ENCODE measurements at places on chromosomes 5 and 9.
A peak's percentile ranks its signal among the peaks of the same experiment; 100 is the strongest.

DNA sequence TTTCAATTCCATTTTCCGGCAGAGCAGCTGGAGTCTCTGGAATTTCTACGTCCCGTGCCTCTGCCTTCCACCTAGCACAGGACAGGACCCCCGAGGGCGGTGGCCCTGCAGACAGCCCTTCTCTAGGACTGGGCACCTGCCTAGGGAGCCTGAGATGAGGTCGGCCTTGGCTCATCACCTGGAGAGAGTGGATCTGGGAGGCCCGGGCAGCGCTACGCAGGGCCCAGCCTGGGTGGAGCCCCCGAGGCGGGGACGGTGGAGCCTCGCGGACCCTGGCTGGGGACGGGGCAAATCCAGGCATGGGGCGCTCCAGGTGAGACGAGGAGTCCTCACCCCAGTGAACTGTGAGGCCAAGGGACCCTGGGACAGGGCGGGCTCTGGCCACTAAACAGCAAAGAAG is 114.5 kb downstream of the MTRR start:
- no peak for DNase-seq

- no peak for DNase-seq
These were observed 138.3 kb upstream of the SHB start for GRCh38 chr9:38207247-38207778.

DNA sequence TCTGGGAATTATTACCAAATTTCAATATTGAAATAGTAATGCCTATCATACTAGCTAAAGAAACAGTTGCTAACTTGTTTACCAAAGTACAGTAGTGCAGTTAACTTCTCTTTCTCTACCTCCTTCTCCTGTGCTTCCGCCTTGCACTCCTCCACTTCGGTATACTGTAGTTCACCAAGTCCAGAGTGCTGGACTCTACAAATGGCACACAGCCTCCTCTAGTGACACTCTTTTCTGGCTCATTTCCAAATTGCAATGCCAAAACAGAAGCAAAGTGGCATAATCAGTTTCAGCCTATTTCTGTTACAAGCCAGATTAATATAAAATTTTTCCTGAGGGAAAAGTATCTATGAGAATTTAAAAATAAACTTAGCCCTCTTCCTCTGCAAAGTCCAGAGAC is 86.0 kb upstream of the RASGRF2 start:
- no peak for DNase-seq

DNA sequence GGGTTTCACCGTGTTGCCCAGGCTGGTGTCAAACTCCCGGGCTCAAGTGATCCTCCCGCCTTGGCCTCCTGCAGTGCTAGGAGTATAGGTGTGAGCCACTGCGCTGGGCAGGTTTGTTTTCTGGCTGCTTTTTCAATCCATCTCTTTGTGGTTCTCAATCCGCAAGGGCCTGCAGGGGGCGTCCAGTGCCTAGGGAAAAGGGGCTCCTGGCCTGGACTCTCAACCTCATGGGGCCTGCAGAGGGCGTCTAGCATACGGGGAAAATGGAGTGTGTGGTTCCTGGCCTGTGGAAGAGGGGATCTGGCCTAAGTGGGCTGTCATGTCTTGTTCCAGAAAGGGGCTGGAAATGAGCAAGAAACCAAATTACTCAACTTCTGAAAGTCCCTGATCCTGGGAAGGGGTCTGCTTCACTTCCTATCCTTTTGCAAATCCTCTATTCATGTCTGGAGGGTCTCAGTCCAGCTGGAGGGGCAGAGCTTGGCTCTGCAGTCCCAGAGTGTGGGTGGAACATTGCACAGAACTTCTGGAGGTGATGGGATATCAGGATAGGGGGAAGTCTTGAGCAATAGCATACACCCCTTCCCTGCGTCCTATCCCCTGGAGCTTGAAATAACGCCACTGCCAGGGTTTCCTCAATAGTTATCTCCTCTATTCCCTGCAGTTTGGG is 12.7 kb upstream of the CCL27 start:
- peak; percentile 29 for DNase-seq

GRCh38 chr5:77031891-77032290 is 1.7 kb downstream of the AGGF1 start:
- DNase-seq: no peak

DNA sequence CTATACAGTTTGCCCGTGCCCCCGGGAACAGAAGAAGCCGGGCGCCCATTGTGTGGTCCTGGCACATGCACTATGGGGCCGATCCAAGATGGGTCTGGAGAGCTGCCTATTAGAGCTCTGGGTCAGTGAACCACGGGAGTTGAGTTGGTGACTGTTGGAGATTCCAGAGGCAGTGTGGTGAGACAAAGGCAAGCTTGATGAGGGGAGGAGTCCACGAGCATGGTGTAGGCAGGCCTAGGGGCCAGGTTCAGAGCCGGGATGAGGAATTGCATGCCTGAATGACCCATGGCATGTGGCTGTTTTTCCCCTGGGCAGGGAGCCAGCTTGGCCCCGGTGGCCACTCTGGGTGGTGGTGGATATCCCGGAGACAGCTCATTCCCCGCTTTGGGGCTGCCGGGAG is 84.4 kb upstream of the STC2 start:
- no peak for DNase-seq

DNA sequence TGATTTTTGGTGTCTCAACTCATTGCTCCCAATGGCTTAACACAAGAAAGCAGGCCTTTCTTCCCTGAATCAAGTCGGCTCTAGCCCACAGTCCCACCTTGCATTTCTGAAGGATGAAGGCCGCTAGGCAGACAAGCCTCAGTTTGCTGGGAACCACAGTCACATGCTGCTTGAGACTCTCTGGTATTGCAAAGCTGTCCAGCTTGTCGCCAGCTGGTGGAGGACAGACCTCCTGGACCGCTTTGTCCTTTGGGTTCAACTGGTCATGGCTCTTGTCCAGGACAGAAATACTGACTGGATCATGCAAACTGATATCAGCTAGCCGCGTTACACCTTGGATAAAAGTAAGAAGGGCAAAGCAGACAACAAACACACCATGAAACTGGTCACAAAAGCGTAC is 23.1 kb downstream of the DDX31 start:
- DNase-seq: no peak

- DNase-seq: no peak
These were observed 43.9 kb downstream of the PNPLA7 start for GRCh38 chr9:137506274-137506673.

GRCh38 chr5:131818001-131818724 is 21.3 kb upstream of the FNIP1 start:
- DNase-seq: no peak

- DNase-seq: no peak
These were observed 49.7 kb downstream of the ACTBL2 start for GRCh38 chr5:57432876-57433275.

- no peak for DNase-seq
These were observed 45.3 kb downstream of the OR2K2 start for GRCh38 chr9:111284703-111285102.

DNA sequence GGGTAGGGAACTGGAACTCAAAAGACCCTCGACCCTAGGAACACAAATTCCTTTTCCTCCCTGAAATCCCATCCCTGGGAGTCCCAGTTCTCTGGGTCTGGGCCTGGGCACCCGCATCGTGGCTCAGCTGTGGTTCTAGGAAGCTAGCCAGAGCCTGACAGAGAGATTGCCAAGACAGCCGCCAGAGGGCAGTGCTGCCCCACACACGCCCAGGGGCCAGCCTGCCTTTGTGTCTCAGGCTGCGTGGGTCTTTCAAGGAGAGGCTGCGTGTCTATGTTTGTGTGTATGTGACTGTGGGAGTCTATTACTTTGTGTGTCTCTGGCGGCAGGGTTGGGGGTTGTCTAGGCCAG is 32.0 kb upstream of the TTLL11 start:
- DNase-seq: peak; percentile 51

DNA sequence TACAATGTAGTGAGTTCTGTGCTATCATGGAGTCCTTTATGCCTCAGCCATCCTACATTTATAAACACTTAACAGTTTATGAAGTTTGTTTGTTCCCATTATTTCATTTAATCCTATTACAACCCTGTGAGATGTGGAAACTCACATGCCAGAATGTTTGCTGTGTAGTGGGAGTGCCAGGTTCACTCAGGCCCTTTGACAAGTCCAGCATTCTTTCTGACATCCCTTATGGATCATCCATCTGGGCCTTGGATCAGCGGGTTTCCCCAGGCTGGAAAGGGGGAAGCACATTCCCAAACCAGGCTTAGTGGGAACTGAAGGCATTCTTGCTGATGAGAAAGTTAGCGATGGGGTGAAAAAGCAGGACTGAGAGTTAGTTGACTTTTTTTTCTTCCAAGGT is 128.1 kb upstream of the OTULINL start:
- no peak for DNase-seq

GRCh38 chr5:407051-407450 is 35.9 kb upstream of the EXOC3 start:
- no peak for DNase-seq

DNA sequence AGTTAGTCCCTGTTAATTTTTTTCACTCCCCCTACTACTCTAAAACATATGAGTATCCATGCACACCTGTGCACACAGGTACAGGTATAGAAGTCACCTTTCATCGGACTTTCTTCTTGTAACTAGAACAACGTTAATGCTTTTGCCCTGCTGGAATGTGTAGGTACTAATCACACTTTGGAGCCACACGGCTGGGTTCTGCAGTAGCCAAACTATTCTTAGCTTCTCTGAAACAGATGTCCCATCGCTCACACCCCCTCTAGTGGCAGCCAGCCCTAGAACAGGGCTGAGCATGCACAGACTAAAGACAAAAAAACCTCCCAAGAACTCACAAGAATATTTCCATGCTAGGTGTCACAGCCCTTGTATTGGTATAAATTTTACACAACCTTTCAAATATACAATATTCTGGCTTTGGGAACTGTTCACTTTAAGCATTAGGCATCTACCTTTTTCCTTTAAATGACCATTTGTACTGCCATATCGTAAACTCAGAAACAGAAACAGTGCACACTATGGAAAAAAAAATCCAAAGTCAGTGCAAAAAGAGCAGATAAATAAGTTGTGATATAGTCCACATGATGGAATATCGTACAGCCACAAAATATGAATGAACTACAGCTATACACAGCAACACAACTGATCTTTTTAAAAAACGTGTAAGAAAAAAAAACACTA is 64.0 kb downstream of the RETREG1 start:
- DNase-seq: peak; percentile 15

DNA sequence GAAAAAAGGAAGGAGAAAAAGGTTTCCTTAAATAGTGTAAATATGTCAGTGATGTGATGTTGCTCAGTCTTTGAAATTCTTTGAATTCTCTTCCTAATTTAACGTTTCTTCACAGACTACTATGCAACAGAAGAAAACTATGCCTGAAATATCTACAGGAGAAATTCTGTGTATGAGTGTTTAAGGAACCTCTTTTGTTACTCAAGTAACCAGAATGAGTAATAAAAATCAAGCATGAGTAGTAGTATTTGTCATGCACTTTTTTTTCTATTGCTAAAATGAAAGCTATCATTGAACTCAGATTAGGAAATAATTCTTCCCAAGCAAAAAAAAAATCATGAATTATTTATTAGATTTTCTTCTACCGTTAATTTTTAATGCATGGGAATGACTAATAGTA is 20.3 kb upstream of the THG1L start:
- no peak for DNase-seq

DNA sequence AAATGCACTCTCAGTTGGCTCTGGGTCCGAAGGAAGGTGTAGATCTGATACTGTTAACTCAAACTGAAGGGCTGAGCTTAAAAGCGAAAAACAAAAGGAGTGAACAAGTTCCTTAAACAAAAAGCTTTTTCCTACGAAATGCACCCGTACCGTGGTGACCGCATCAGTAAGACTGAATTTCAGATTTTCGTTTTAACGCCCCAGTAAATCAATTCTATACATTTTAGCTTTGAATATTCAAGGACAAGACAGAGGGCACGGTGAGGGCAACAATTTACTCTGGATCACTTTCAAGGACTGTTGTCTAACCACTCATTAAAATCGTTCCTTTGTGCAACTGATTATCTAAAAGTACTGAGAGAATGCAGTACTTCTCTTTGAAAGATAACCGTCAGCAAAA is 1.9 kb downstream of the HOMER1 start:
- no peak for DNase-seq
